ENCODE measurements at places on chromosomes 2 and 18. TPM values are rescaled to one million over a fixed set of nuclear protein-coding genes. Genes with fewer than 3 reads are reported as not detected.
A peak's percentile ranks its signal among the peaks of the same experiment; 100 is the strongest.

DNA sequence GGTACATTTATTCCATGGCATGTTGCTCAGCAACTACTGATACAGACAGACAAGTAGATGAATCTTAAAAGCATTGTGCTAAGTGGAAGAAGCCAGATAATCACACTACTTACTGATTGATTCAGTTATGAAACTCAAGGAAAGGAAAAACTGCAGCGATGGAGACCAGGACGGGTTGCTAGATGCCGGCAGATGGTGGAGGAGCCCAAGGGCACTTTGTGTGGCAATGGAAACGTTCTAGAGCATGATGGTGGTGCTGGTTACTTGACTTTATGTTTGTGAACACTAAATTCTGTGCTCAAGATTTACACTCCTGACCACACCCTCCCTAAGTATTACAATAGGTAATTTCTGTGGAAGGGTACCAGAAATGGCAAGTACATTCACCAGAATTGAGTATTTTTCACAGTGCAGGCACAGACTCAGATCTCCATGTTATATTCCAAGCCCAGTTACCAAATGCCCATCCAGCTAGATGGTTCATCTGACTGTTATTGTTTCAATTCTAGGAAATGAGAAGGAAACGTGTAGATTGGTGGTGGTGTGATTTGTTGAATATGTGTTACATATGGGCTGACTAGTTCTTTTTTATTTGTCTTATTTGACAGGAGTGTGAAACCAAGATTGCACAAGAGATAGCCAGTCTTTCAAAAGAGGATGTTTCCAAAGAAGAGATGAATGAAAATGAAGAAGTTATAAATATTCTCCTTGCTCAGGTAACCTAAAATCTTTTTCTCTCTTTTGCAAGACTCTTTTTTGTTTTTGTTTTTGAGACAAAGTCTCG, 55.1 kb downstream of the RALBP1 start:
- DNase-seq, result no peak

DNA sequence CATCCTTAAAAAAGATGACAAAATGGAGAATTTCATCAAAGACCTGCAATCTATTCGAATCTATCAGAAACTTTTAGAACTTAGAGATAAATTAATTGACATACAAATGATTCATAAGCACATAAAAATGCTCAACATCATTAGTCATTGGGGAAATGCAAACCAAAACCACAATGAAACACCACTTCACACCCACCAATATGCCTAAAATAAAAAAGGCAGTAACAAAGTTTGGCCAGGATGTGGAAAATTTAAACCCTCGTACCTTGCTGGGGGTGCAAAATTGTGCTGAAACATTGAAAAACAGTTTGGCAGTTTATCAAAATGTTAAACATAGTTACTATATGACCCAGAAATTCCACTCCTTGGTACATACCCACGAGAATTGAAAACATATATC, 11.5 kb upstream of the EIF2AK3 start:
- peak; percentile 71 for DNase-seq

DNA sequence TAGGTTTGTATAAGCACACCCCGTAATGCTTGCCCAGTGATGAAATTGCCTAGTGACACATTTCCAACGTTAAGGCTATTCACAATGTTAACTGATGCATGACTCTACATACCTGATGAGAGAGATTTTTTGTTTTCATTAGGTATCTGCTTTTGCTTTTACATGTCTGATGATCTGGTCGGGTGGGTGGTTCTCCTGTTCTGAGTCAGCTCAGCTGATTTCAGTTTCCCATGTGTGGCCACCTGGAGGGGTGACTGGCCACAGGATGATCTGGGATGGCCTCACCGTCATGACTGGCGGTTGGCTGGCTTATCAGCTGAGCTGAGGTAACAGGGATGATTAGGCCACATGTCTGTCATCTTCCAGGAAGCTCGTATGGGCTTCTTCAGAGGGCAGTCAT, 33.8 kb upstream of the ACYP2 start:
- no peak for DNase-seq

DNA sequence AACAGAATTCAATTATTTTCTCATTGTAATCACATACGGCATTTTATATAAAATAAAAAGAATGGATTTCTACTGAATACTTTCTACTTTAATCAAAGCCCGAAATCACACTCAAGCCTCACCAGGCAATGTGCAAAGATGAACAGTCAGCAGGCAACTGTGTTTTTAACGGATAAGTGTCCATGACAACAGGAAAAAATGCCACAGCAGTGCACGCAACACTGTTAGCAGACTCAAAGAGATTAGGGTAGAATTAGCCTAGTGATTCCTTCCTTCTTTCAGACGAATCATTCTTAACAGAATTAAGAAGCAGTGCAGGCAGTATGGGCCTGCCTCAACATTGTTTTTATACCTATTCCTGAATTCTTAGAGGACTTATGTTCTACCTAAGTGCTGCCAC, 135.6 kb downstream of the CDH2 start:
- DNase-seq, result no peak

DNA sequence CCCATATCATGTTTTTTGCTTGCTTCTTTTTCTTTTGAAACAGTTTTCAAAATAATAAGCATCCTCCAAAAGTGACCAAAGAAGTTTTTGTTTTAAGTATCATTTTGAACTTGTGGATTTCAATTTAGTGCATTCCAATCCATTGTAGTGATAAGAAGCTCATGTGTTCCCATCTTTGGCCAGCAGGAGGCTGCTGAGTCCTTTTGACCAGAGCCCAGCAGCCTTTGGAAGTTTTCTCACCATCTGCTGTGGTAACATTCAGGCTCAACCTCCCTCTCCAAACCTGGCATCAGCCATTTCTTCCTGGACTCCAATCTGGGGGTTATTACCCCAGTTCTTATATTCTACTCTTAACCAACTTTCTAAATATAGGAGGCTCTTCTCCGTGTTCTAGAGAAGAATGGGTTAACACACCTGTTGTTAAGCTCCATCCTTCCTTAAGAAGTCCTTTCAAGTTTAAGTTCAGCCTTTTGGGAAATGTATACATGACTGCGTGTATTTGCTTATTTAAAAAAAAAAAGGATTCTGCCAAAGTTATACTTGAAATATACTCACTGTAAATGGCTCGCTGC, 39.0 kb upstream of the MAL start:
- no peak for DNase-seq

GRCh38 chr18:80210312-80211083, 36.8 kb downstream of the PARD6G start:
- DNase-seq, result no peak

The SYT4 gene
- not detected for total RNA-seq

The ACTG2 gene
- total RNA-seq, result not detected

The GCC2 gene
- total RNA-seq, result 36.4 TPM

The IL1A gene
- 0.25 TPM for total RNA-seq

The MARCO gene
- total RNA-seq, result not detected

The SERPINB12 gene
- not detected for total RNA-seq
